ENCODE measurements at places on chromosomes 13 and 19.

GRCh38 chr13:27599096-27599495 lies 21.2 kb downstream of the LNX2 start:
- peak; percentile 81 for DNase-seq

DNA sequence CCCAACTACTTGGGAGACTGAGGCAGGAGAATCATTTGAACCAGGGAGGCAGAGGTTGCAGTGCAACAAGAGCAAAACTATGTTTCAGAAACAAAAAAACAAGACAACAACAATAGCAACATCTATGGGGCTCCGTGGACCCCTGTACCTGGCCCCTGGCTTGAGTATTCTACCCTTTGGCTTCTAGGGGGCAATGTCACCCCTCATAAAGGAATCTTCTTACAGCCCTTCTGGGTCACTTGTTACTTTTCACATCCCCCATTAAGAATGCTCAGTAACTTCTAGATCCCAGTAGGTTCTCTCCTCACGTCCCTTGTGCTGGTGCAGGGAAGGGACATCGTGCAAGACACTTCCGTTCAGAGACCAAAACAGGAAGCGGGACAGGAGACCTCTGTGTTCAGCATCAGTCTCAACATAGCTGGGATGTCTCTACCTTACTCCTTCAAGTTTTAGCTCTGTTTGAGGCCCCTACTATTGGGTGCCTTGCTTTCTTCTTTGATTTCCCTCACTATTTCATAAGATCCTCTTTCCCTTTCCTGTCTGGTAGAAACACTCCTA lies 218.1 kb upstream of the ARGLU1 start:
- no peak for DNase-seq

DNA sequence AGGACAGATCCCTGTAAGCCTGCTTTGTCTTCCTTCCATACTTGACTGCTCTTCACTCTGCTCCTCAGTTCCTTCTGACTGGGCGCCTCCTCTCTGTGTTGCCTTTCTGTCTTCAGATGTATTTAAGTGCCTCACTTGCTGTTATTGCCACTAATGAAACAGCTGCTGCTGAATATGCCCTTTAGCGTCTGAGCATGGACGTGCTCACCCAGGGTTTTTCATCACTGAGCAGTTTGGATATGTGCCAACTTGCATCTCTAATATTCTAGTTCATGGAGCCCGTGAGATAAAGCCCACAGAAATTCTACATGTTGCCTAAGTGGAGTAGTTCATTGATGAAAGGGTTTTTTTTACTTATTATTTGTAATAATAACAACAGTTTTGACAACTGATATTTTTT lies 198.2 kb downstream of the MYO16 start:
- no peak for DNase-seq

DNA sequence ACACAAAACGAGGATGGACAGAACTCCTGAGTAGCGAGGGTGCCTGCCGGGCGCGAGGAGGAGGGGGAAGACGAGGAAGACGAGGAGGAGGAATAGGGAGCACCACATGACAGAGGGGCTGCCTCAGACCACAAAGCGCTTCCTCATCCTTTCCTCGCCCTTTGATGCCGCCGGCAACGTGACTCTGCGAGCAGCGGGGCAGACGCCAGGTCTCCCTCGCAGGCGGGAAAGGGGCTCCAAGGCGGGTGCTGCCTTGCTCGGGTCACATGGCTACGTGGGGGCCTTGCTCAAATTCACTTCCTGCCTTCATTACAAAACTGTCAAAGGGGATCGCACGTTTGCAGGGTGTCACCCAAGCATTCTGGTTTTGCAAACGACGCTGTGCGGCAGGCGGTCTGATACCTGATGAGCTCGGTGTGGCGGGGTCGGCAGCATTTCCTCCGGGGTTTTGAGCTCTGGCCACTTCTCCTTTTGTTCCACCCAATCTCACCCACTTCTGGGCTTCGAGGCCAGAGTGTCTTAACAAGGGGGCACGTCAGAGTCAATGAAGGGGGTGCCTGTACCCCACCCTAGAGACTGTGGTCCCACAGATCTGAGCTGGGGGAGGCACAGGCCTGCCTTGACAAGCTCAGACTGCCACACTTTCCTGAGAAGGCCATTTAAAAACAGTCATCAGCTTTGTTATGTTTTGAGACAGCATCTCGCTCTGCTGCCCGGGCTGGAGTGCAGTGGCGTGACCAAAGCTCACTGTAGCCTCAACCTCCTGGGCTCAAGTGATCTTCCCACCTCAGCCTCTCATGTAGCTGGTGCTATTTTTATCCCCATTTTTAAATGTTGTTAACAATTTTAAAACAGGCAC lies 14.9 kb downstream of the MAP2K2 start:
- DNase-seq: no peak

DNA sequence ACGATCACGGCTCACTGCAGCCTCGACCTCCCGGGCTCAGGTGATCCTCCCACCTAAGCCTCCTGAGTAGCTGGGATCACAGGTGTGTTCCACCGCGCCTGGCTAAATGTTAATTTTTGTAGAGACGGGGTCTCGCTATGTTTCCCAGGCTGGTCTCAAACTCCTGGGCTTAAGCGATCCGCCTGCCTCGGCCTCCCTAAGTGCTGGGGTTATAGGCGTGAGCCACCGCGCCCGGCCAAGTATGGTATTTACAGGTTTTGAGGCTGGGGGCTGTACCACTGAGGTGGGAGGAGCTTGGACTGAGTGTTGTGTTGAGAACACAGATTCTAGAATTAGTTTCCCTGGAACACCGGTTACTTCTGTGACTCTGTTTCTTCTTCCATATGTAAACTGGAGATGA lies 452 bp upstream of the PPM1N start:
- no peak for DNase-seq

DNA sequence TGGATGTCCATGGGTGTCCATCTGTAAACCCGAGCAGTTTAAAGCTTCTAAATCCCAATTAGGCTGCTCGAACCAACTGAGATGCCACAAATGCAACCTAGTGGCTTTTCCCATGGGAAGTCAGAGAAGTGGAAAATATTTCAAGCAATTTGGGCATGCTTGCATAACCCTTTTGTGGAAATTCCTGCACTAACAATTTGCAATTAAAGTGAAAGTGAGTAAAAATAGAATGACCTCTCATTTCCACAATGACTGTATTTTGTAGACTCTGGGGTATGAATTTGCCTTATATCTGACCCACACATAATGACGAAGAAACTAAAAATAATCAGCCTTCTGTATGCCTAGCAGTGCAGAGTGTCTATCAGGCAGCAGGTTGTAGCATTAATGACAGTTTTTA lies 91.8 kb upstream of the TSC22D1 start:
- peak; percentile 60 for DNase-seq

- no peak for DNase-seq
Measured at GRCh38 chr19:1953441-1954094, 12.6 kb downstream of the CSNK1G2 start.

DNA sequence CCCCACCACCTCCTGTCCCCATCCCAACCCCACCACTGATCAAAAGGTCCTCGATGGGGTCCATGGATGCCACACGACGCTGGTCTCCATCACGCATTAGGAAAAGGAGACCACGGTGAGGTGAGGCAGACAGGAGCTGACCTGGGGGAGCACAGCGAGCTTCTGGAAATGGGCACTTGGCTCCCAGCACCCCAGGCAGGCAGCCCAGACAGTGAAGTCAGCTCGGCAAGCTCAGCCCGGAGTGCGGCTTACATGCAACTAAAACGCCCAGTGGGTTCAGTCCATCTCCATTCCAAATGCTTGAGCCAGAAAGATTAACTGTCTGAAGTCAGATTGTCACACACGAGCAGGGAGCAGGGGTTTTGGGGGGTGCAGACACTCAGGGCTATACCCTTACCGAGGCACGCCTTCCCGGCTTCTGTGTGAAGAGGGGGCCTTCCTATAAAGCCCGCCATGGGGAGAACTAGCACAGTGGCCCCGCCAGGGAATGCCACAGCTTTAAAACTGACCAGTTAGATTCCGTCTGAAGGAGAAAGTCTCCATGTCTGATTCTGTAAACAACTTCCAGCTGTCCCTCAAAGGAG lies 79.4 kb downstream of the SPACA7 start:
- DNase-seq: no peak

DNA sequence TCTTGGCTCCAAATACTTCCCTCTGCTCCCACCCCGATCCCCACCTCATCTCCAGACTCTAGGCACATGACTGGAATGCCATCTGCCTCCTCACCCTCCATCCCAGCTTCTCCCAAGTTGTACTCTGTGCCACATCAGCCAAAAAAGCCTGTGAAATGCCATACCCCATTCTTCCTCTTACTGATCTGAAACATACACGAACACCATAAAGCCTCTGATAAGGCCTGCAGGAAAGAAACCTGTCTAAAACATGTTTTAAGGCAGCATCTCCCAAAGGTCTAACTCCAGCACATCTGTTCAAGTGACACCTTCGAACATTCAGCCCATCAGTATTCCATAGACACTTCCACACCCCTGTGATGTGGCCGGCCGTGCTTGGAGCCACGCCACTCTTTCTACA lies 5.6 kb downstream of the GRIK5 start:
- no peak for DNase-seq

GRCh38 chr13:58566176-58566575 lies 934.6 kb downstream of the PCDH17 start:
- no peak for DNase-seq

DNA sequence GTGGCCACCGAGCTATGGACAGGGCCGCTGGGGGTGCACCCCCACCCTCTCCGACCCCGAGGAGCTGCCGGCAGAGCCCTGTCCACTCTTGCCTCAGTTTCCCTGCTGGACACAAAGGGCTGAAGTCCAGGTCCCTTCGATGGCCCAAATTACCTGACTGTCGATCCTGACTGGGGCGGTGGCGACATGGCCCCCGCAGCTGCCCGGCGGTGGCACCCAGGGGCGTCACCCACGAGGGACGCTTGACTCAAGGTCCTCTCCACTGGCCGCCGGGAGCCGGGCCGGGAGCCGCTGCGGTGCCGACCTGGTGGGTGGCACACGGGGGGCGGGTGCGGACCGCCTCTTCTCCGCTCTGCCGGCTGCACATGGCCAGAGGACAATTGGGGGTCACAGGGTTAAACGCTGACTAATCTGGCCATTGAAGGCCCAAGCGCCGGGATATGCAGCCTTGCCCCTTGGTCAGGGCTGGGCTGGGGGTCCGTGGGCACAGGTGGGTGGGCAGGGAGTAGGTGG lies 16.4 kb downstream of the ARID3A start:
- DNase-seq: no peak

- DNase-seq: no peak
Measured at GRCh38 chr13:32736648-32737047, 150.4 kb downstream of the PDS5B start.

DNA sequence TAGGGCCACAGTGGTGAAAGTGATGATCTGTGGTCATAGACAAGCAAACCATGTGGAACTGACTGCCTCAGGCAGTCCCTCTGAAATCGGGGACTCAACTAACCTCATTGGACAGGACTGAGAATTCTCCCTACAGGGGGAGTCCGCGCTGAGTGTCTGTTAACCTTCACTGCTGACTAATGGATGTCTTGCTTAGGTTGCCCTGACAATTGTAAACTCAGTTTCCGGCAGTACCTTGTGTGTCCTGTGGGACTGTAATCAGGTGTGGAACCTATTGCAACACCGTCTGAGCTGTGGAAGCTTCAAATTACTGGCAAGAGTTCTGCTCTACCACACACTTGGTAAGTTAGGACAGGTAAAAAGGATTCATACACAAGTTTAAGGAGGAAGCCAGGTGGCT lies 21.8 kb downstream of the ZNF77 start:
- no peak for DNase-seq

- DNase-seq: peak; percentile 19
Measured at GRCh38 chr19:36215276-36216123, 594 bp downstream of the ZNF146 start.
